ENCODE measurements at places on chromosomes 4 and X. TPM values are rescaled to one million over a fixed set of nuclear protein-coding genes. Genes with fewer than 3 reads are reported as not detected.

BLTP1 gene
- 25.3 TPM for total RNA-seq

DNA sequence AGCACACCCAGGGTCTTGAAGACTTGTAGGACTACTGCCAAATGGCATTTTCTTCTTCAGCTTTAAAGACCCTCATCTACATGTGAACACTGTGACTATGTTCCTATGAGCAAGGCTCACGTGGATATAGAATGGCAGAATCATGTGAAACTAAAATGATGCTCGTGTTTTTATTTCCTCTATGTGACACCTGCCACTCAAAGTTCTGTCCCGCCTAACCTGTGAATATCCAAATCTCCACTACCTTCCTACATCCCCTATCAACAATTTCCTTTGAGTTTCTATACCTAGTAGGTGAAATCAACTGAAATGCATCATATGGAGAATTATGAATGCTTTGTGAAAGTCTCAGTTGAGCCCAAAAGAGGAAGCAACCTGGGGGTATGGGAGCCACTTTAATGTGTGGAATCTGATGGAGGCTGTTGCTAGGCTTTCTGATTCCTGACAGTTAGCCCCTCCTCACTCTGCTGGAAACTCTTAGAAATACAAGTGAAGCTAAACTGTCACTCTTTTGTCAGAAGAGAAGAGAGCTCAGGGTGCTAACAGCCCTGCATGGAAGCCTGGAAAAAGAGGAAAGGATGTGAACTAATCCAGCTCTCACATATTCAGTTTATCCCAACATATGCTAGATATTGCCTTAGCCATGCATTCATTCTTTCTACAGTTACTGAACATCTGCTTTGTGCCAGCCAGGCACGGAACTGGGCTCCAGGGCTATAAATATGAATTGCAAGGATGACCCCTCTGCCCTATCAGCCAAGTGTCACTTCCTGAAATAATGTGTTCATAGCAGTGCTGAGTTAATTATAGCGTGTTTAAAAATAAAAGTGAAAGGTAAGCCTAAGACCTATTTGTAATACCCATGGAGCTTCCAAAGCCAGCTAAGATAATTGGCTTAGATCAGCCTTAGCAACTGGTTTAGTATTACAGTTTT, 11.0 kb downstream of the LHFPL1 start:
- DNase-seq: no peak

ZDHHC15 gene
- not detected for total RNA-seq

DNA sequence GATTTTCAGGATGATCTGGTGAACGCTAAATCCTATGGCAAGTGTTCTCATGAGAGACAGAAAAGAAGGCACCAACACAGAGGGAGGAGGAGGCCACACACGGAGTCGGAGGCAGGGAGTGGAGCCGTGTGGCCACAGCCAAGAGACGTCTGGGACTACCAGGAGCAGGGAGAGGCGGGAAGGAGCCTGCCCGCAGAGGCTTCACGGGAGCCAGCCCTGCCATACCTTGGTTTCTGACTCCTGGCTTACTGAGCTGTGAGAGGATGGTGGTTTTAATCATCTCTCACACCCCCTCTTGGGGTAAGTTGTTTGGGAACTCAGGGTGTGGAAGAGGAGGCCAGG, 33.5 kb upstream of the GPR78 start:
- DNase-seq: no peak

DNA sequence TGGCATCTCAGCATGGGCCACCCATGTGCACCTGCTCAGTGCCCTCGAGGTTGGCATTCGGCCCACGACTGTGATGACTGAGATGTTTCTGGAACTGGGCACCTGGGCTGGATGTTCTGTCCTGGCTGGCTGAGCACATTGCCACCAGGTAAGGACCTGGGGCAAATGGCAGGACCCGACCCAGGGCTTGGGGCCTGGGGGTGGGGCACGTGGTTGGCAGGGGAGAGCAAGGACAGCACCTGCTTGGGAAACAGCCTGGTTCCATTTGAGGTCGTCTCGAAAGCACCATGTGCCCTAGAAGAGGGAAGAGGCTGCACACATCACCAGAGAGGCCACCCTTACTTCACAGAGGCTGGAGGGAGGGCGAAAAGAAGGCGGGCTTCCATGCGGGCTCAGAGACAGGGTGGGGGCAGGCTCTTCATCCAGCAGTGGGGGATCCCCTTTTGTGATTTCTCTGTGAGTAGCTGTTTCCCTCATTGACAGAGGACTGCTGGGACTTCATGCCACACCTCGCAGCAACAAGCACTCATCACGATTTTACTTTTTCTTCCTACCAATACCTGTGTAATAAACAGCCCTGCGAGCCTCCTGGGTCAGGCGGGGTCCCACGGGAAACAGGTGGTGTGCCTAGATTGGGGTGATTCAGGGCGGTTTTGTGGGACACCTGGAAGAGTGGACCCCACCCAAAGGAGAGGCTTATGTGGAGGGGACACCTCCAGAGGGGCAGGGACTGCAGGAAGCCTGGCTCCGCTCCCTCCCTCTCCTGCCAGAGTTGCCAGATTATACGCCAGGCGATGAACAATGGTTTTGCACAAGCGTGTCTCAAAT, 12.0 kb downstream of the TMEM187 start:
- DNase-seq: no peak

- DNase-seq: no peak
Observed at GRCh38 chr4:172826346-172826745, 342.3 kb upstream of the GALNT7 start.

DNA sequence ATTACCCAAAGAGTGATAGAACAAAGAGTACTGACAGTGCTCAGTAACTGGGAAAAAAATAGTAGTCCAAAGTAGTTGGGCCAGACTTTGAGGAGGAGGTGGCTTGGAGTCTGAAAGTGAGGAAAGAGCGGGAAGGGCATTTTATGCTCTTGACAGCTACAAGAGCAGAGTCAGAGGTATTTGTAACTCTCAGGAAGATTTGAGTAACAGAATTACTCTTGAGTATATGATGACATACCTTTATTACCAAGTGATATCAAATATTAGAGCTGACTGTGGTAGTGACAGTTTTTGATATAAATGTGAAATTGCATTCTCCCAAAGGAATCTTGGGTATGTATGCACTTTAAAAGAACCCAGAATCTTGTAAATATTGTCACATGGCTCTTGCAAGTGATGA, 2.2 kb downstream of the SLAIN2 start:
- no peak for DNase-seq

GRCh38 chr4:169229571-169230028, 41.2 kb downstream of the SH3RF1 start:
- DNase-seq: no peak

- DNase-seq: no peak
Observed at GRCh38 chr4:145907390-145907789, 31.2 kb downstream of the ZNF827 start.

GRCh38 chr4:146243141-146243882, 29.0 kb downstream of the REELD1 start:
- no peak for DNase-seq

DNA sequence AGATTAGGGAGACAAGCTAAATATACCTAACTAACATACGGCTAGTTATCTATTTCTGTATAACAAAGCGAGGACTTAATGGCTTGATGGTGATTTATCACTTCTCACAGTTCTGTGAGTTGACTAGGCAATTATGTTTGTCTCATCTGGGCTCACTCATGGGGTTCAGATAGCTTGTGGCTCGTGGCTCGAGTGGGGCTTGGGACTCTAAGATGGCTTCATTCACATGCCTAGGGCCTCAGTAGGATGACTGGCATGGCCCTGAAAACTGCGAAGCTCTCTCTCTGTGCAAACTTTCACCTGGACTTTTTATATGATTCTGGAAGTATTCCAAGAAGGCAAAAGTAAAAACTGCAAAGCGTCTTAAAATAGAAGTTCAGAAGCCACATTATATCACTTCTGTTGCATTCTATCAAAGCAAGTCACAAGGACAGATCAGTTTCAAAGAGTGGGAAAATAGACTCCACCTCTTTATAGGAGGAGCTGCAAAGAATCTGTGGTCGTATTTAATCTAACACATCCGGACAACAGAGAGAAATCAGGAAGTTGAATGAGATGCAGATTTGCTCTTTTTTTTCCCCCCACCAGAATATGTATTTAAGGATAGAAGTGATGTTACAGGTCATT, 491.2 kb downstream of the INPP4B start:
- no peak for DNase-seq

CHIC1 gene
- 0.04 TPM for total RNA-seq

DNA sequence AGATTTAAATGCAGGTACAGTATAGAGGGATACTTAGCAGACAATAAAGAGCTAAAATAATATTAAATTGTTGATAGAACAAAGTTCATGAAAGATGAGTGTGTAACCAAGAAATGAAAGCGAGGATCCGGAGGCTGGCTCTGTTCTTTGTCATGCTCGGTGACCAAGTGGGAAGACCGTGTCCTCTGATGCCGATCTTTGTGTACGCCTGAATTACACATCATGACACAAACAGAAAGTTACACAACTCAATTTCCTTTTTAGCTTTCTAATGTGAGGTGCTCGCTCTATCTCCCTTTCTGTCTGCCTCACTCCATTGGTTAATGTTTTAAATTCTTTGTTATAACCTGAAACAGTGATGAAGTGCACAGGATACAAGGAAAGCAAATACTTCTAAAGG, 114.8 kb upstream of the NEIL3 start:
- DNase-seq: no peak

DNA sequence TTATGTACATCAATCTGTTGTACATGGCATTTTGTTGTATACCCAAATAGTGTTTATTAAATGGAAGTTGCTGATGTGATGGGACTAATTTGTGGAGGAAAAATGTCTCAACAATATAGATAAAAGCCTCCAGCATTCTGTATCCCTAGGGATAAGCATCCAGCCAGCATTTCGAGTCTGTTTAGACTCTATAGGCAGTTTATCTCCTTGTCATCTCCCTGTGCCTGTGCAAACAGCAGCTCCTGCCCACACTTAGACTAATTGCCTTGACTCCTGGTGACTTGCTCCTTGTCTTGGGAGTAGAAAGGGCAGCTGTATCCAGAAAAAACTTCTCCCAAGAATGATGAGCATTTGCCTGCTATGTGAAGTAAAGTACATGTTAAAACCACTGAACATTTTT, 83.8 kb downstream of the DOCK11 start:
- DNase-seq: no peak

FBXW7 gene
- 40.9 TPM for total RNA-seq

- no peak for DNase-seq
Observed at GRCh38 chr4:48660347-48660746, 119.7 kb downstream of the FRYL start.

- DNase-seq: no peak
Observed at GRCh38 chrX:13260598-13260997, 59.3 kb downstream of the ATXN3L start.

DNA sequence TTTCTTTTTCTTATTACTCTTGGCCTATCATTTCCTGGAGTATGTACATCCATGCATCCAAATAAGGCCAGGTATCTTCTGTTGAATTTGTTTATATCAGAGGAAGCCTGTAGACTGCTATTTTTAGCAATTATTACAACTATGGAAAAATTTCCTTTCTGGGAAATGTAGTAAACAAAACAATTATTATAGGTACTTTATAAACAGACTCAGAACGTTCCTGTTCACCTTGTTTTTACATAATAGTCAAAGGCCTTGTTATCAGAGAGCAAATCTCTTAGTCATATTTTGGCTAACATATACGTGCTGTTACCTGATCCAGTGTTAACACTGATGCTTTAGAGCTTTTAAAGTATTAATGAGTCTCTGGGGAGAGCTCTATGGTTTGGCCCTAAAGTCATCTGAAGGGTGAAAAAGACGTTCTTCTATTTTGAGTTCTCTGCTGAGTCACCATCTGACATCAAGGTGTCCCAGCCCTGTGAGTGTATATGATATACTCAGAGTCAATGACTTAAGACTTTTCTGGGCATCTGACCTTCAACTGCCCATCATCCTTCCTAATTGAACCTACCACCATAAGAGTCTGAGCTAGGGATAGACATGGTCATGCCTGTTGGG, 7.3 kb downstream of the SPARCL1 start:
- DNase-seq: no peak

PIR gene
- total RNA-seq: 53.3 TPM

- DNase-seq: no peak
Observed at GRCh38 chrX:53715346-53715924, 28.9 kb upstream of the HUWE1 start.

DNA sequence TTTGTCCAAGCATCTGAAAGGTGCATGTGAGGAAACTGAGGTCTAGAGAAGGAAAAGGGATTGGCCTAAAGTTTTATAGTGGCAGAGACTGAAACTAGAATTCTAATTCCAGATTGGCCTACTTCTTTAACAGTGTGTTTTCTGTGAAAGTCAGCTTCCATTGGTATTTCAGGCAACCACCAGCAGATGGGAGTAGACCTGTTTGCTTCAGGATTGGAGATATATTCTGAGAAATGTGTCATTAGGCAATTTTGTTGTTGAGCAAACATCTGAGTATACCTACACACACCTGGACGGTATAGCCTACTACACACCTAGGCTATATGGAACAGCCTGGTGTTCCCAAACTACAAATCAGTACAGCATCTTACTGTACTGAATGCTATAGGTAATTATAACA, 207.3 kb upstream of the RADX start:
- no peak for DNase-seq

ATP1B4 gene
- total RNA-seq: not detected

GRCh38 chrX:776529-777230, 146.1 kb downstream of the SHOX start:
- no peak for DNase-seq

- DNase-seq: no peak
Observed at GRCh38 chrX:55030271-55031205, at the start of gene ALAS2. TSS of gene ALAS2 (minus strand) at chrX:55030977. CDS start at chrX:55026000, 4,977 bp downstream.

DNA sequence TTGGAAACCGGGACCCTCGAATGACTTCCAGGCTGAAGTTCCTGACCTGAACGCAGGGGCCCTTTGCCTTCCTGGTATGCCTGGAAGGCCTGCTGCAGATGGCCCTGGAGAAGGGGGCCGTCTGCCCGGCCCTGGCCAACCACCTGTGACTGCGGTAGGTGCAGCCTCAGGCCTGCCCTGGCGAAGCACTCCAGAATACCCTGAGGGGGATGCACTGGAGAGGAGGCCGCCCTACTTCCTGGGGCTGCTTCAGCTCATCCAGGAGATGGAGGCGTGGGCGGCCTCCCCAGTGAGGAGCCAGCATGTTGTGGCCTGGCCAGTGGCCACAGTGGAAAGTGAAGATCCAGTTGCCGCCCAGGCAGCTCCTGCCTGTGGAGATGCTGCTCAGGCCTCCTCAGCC, 26.4 kb upstream of the PNMA3 start:
- DNase-seq: no peak

GRCh38 chr4:14111730-14112181, 484.2 kb upstream of the BOD1L1 start:
- no peak for DNase-seq

PDCL2 gene
- not detected for total RNA-seq

DNA sequence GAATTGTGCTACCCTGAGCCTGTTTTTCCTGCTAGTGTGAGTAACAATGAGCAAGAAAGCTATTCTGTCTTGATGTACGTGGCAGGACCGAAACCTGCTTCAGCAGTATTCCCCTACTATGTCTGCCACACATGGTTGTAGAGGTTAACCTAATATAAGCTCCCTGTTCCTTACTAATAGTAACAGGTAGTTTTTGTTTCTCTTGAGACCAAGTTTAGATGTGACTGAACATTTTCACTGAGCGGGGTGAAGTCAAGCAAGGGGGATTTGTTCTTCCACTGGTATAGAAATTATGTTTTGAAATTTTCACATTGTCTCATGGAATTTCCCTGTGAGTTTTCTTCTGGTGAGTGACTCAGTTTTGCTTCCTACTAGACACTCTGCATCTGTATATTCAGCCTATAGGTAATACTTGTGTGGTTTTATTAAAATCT, 37.3 kb downstream of the RRAGB start:
- DNase-seq: no peak
